Myocyte (in vitro differentiated cells): ENCODE measurements at places on chromosomes 2 and 18.

GRCh38 chr2:180050246-180050645 lies 43.1 kb upstream of the CWC22 start:
- DNase-seq = no peak

- DNase-seq = no peak
These were observed 14.2 kb downstream of the ESPNL start for GRCh38 chr2:238114331-238114841.

DNA sequence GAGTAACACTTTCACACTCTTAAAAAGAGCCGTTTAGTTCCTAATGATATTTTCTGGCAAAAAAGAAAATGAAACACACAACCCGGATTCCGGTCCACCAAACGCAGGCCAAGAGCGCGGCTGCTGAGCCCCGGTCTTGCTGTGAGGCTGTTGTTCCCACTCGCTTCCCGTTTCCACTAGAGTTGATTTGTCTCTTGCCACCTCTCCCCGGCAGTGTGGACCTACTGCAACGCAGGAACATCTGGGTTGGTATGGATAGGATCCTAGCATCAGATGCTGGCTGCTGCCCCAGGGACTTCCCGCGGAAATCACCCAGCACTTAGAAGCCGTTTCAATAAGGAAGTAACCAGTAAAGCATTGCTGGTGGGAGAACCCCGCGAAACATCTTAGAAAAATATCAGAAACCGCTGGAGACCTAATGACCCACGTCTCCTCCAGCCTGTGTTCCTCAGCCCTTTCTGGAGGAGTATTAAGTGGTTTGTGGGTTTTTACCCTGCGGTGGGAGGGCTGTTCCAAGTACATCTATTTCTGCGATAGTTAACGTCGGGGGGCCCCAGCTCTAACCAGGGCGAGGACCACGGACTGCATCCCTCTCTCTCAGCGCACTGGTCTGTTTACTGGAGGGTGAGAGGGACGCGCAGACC lies 939 bp downstream of the DOCK10 start:
- DNase-seq = peak; percentile 16

DNA sequence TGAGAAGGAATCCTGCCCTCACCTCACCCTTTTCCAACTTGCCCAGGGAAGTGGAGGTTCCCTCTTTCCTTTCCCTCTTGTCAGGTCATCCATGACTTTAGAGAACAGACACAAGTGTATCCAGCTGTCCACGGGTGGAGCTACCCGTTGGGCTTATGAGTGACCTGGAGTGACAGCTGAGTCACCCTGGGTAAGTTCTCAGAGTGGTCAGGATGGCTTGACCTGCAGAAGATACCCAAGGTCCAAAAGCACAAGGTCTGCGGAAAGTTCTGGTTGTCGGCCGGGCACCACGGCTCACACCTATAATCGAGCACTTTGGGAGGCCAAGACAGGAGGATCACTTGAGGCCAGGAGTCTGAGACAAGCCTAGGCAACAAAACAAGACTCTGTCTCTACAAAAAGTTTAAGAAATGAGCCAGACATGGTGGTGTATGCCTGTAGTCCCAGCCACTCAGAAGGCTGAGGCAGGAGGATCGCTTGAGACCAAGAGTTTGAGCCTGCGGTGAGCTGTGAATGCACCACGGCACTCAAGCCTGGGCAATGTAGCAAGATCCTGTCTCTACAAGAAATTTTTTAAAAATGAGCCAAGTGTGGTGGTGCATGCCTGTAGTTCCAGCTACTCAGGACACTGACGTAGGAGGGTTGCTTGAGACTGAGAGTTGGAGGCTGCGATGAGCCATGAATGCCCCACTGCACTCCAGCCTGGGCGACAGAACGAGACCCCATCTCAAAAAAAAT lies 14.0 kb upstream of the CNDP1 start:
- DNase-seq = peak; percentile 37

DNA sequence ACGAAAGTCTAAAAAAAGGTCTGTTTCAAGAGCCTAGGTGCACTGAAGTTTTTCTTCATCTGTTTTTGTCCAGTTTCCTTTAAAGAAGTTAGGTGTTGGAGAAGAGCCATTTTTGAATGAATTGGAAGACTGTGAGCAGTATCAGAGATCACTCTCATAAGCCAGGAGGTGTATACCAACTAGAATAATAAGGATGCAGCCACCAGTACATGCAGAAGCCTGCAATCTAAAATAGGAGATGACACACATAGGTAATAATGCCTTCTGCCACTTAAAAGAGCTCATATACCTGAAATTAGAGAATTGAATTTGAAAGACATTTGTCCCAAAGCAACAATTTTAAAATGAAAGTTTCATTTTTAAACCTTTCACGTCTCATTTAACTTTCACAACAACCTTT lies 81.7 kb downstream of the RBMS1 start:
- no peak for DNase-seq

GRCh38 chr18:79459946-79460480 lies 64.3 kb downstream of the NFATC1 start:
- no peak for DNase-seq

DNA sequence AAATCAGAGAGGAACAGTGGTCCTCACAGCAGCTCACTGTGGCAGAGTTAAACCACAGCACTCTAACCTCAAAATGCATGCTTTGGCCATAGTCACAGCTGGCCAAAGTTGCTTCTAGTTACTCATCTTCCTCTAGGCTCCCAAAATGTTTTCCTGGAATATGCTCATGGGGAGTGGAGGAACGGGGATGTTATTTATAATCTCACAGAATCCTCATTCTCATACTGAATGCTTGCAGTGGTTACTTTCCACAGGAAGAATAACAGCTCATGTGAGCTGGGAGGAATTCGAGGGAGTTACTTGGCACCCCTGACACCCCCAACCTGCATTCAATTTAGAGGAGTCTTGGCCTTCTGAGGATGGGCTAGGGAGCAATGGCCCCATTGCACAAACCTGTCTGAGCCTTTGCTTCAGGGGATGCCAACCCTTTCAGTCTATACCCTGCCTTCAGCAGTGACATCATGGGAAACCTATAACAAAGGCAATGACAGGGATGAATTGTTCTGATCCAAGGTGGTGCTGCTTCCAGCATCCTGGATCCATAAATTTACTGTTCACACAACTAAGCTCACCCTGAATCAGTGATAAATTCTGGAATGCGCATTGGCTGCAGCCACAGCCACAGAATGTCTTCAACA lies 22.4 kb upstream of the CCBE1 start:
- DNase-seq = peak; percentile 96

- DNase-seq = no peak
These were observed 111.3 kb downstream of the WDSUB1 start for GRCh38 chr2:159175182-159175581.

GRCh38 chr2:15043336-15044058 lies 411.0 kb downstream of the LRATD1 start:
- DNase-seq = no peak

DNA sequence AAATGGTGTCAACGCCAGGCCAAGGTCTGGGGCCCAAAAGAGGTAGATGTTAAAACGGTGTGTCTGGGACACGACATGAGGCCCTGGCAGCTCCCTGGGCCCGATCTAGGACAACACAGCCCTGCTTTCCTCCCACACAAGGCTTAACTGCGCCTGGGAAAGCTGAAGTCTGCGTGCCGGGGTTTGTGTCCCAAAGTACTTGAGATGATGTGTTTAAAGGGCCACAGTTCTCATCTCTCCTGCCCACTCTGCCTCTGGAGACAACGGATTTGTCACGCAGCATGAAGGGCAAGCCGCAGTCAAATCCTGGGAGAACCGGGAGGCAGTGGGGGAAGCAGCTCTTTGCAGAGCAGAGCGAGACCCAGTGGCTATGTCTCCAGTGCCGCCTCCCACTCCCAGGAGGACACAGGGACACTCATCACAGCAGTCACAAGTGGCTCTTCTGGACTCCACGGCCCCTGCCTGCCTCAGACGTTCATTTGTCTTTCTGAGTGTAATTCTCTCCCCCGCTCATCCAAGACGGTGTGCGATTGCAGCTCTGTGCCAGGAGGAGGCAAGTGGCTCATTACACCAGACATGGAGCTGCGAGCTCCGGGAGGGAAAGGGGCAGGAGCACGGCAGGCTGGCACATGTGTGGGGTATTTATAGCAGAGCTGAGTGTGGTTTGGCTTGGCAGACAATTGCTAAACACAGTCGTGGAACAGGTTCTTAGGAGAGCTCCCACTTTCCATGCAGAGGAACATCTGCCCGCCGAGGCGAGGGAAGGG lies 57.7 kb upstream of the SEMA4C start:
- DNase-seq = peak; percentile 96

DNA sequence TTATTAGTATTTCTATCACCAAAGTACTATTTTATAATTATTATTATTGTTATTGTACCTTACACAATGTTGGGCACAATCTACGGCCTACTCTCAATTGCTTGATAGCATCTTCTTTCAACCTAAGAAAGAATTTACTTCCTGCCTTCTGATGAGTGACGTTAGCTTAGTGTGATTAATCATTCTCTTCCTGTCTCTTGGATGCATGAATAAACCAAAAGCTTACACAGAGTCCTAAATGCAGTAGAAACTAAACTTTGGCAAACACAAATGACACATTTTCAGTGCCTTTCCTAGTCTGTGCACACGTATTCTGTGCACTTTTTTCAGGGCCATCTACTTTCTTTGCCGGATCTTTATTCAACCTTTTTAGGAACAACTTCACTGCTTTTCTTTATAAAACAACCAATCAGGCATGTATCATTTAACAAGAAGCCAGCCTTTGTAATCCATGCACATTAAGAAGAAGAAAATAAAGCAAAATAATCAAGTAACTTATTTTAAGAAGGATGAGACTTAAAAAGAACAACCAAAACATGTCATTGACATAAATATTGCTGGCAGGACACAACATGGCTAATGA lies 19.1 kb downstream of the TRAK2 start:
- DNase-seq = no peak

DNA sequence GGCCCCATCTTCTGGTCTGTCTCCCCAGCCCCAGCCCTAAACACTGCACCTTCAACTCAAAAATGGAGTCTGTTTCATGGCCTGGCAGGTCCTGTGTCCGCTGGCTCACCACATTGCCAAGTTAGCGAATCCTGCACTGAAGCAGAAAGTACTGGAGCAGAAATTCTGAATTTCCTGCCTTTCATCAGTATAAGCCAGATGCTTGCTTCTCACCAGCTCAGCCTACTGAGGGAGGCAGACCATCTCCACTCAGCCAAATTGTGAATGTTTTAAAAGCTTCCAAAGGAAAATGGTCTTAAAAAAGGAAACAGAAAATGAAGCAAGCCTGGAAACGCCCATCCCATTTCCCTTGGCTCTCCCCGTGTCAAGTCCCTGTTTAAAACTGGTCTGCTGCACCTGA lies 157.8 kb downstream of the C1D start:
- no peak for DNase-seq

DNA sequence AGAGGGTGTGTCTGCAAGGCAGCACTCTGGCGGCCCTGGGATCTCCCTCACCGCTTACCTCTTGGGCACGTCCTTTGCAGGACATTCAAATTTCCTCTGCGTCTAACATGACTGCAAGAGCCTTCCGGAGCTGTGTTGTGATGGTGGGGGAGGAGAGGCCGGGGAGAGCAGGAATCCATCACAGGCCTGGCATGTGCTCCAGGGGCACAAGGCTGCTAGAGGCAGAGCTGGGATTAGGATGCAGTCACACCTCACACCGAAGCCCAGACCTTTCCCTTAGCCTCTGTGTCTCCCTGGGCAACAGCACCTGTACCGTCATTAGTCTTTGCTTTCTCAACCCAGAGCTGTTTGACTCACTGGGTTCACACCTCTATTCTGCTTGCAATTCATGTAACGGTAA lies 111.3 kb downstream of the CMPK2 start:
- no peak for DNase-seq

DNA sequence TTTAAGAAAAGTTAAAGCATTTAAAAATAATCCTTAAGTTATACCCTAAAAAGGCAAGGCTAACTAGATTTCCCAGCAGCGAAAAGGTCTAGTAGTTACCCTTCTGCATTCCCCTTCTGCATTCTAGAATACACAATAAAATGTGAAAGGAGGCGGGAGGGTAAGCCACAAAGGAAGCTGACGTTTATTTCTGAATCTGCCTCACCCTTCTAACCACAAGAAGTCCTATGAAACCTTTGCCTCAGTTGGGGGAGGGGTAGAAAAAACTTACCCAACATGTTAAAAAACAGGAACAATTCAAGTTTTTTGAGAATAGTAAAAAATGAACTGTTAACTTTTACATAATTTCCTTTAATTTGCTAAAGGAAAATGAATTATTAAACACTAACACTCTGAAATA lies 11.3 kb downstream of the STK17B start:
- DNase-seq = peak; percentile 91

DNA sequence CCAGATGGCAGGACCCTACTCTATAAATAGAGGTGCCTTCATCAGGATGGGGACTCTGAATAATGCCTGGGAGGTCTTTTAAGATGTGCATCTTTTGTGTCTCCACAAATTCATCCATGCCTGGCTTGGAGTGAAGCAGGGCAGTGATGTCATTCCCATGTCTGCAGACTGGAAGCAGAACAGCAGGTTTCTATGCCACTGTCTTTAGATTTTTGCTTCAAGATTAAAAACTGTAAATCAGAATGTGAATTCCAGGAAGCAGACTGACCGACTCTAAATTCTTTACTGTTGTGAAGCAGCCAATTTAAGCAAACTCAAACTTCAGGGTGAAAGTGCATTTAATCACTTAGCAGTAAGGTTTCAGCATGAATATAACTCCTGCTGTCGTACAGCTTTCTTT lies 159.3 kb downstream of the SCG2 start:
- no peak for DNase-seq

DNA sequence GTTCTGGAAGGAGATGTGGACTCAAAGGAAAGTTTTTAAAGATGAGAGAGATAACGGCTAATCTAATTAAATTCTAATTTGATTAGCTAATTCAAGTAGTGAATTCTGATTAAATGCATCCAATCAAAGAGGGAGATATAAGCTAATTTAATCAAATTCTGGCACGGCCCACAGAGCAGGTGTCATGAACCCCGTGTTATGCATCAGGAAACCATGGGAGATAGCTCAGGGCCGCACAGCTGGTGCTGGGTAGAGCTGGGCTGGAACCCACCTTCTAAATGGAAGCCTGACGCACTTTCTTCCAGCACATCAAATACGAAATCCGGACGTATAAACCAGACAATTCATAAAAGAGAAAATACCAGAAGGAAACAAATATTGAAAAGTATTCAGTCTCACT lies 57.2 kb downstream of the GREB1 start:
- DNase-seq = no peak

DNA sequence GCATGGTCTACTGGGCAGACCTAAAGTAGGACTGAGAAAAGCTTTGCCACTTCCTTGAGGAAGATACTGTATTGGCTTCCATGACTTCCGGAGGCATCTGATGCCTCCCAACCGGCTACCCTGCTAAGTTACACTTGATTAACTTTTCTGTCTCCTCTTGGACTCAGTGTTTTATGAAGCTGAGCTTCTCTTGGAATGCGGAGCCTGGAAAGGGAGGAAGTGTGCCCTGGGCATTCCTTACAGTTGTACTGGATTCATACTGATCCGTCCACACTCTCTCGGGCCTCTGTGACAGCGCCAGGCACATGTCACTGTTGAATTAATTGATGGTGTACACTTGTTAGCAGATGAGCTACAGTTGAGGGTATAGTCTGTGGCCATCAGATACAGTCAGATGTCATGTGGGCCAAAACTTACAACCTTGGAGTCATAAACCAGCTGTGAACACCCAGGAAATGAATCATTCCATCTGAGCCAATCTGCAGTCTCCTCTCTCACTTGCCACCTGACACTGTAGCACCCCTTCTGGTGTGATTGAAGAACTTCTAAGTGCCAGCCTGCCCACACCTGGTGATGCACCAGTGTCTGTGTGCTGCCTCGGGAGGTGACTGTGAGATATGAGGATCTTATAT lies 122.5 kb downstream of the FHOD3 start:
- DNase-seq = peak; percentile 96

GRCh38 chr2:159713631-159714246 lies 1.4 kb downstream of the MARCHF7 start:
- DNase-seq = peak; percentile 31
